ENCODE measurements at places on chromosomes 3 and 15. TPM values are rescaled to one million over a fixed set of nuclear protein-coding genes. Genes with fewer than 3 reads are reported as not detected.

Gene SYNPR
- 1.0 TPM for total RNA-seq

DNA sequence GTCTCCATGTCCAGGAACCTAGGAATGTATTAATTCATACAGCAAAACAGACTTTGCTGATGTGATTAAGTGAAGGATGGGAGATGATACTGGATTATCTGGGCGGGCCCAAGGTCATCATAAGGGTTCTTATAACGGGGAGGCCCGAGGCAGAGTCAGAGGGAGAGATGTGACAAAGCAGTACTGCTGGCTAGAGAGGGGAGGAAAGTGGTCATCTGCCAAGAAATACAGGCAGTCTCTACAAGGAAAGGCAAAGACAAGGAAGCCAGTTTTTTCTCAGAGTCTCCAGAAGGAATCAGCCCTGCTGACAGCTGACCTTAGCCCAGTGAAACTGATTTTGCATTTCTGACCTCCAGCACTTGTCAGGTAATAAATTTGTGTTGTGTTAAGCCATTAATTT, 66.2 kb upstream of the CORO2B start:
- no peak for DNase-seq

DNA sequence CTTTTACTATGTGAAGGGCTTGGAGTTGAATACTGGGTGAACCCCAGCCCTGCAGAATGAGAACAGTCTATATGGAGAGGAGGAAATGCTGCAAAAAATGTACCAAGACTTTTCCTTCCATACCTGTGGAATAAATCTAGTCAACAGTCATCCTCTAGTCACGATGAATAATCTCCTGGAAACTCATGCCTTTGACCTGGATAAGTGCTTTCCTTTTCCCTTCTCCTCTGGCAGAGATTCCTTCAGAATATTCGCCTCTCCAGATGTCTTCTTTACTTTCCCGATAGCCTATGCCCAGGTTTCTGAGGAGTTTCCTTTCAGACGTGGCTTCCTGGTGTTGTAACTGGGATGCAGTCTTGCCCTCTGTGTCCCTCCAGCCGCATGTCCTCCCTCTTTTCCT, 28.1 kb downstream of the CCNL1 start:
- no peak for DNase-seq

GRCh38 chr3:28308196-28308595, 40.3 kb upstream of the ZCWPW2 start:
- DNase-seq, result no peak

GRCh38 chr15:93017526-93017925, 71.5 kb downstream of the RGMA start:
- no peak for DNase-seq

DNA sequence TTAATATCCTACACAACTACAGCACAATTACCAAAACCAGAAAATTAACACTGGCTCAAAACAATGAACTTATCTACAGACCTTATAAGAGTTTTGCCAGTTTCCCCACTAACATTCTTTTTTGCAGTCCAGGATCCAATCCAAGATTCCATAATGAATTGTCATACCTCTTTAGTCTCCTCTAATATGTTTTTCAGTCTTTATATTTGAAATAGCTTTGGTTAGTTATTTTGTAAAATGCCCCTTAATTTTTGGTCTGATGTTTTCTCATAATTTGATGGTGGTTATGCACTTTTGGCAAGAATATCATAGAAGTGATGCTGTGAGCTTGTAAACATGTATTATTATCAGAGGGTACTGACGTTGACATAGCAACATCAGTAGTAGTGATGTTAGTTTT, 124.3 kb downstream of the ISL2 start:
- no peak for DNase-seq

Gene PIERCE2
- 4.1 TPM for total RNA-seq

Gene GPR62
- total RNA-seq, result not detected

- DNase-seq, result no peak
These were observed 28.7 kb upstream of the FAM98B start for GRCh38 chr15:38425269-38425668.

DNA sequence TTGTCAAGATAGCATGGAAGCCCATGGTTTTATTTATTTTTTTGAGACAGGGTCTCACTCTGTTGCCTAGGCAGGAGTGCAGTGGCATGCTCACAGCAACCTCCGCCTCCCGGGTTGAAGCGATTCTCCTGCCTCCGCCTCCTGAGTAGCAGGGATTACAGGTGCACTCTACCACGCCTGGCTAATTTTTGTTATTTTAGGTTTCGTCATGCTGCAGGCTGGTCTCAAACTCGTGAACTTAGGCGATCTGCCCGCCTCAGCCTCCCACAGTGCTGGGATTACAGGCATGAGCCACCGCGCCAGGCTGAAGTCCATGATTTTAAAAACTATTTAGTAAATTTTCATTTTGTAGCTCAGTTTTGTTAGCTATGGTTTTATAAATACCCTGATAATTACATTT, 2.7 kb upstream of the ACTR8 start:
- DNase-seq, result no peak

Gene CFAP44
- 0.63 TPM for total RNA-seq

Gene CDHR4
- total RNA-seq, result not detected

DNA sequence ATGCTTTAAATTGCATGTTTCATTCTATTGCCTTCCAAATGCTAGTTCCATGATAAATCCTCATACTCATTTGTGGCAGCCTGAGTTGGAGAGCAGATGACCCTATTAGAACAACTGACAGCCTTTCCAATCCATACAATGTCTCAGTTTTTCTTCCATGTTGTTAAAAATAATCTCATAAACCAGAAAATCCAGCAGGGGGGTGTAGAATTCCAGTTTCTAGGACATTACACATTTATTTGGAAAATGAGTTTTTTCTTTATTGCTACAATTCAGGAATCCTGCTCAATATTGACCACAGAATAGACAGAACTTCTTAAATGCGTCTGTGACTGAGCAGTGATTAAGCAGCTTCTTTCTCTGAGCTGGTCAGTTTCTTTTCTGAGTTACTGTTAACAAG, 174.2 kb upstream of the ATP10A start:
- DNase-seq, result no peak

DNA sequence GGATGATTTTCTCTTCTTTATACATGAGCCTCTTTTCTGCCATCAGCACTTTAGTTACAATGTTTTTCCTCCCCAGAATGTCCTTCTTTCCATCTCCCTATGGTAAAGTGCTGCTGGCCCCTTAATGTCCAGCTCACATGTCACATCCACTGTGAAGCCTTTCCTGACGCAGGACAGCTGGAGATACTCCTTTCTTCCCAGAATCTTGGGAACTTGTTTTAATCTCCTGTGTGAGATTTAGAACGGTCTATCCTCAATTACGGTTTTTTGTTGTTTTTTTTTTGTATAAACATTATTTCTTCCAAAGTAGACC, 147.7 kb upstream of the TSC22D2 start:
- no peak for DNase-seq

Gene GNB4
- 44.0 TPM for total RNA-seq

Gene ZNF80
- 0.11 TPM for total RNA-seq

Gene HDC
- 0.54 TPM for total RNA-seq

Gene BNC1
- 0.38 TPM for total RNA-seq

- no peak for DNase-seq
These were observed 55.1 kb downstream of the WDR76 start for GRCh38 chr15:43881944-43882343.

- peak; percentile 64 for DNase-seq
These were observed 1.5 kb upstream of the IDH2 start for GRCh38 chr15:90103701-90104329.

- no peak for DNase-seq
These were observed 2.8 kb upstream of the SUCLG2 start for GRCh38 chr3:67657192-67657591.

Gene LMAN1L
- 10.0 TPM for total RNA-seq

DNA sequence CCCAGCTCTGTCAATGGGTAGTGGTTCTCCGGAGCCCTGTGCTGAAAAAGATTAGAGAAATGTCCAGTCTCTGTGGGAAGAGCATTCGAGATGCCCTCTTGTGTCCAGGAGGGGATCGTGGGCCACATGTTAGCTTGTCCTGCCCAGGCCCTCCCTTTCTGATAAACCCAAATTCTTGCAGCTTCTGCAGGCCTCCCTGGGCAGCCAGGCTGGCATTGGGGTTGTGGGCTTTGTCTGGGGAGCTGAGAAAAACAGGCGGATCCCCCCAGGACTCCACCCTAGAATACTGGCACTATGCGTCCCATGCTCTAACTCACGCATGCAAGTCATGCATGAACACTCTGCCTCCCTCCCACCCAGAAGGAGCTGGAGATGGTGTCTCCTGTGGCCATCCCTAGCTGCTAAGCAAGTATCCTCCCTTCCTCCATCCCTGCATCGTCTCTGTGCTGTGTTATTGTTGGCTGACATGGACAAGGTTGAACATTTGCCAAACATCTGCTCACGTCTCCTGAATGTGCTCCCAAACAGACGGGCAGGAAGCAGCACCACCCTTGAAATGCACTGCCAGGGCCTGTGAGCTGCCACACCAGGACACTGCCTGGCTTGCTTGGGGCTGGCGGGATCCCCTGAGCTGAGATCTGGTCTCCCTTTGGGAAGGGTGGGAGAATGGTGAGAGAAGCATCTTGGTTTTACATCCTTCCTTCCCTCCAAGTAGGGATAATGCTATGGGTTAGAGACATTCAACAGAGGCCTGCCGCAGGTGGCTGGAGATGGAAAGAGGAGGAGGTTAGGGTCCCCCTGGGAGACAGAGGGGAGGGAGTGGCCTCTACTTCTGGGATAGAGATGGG, 26.5 kb downstream of the CFAP161 start:
- peak; percentile 73 for DNase-seq

Gene GOLGA8B
- total RNA-seq, result 24.3 TPM

Gene FES
- 10.7 TPM for total RNA-seq

DNA sequence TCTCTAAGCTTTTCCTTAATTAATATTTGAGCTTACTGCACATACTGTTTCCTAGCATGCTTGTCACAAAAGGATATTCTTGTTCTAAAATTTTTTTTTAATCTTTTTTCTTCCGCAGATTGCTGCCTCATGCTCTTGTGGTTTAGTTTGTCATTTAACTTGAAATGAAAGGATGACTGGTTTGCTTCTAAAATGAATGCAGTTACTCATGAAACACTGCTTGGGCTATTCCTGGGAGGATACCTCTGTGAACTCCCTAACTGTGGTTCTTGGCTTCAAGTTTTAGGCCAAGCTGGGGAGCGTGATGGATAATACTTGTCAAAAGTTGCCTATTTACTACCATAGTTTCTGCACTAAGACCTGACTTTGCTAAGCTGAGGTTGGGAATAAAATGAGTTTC, 64.0 kb downstream of the USP13 start:
- no peak for DNase-seq

DNA sequence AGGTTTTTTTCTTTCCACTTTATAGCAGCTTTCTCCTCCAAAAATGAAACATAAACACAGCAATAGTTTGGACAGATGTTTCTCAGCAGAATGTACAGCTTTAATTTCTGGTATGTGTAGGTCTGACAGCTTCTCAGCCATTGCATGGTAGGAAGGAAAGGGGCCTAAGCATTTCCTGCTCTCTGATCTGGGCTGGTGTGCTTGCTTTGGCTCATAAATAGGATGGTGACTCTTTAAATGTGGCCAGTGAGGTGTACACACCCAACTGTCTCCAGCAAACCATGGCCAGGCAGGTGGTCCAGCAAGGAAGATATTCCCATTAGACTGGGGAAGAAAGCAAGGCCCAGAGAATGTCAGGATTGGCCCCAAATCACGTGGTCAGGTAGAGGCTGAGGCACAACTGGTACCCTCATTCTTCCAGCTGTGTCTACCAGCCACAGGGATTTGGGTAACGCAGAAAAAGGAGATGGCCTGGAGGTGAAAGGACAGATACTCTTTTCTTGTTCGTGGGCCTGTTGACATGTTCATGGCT, 52.1 kb downstream of the ITGA11 start:
- DNase-seq, result no peak

- DNase-seq, result no peak
These were observed 2.0 kb upstream of the JMJD7 start for GRCh38 chr15:41825572-41826535.

DNA sequence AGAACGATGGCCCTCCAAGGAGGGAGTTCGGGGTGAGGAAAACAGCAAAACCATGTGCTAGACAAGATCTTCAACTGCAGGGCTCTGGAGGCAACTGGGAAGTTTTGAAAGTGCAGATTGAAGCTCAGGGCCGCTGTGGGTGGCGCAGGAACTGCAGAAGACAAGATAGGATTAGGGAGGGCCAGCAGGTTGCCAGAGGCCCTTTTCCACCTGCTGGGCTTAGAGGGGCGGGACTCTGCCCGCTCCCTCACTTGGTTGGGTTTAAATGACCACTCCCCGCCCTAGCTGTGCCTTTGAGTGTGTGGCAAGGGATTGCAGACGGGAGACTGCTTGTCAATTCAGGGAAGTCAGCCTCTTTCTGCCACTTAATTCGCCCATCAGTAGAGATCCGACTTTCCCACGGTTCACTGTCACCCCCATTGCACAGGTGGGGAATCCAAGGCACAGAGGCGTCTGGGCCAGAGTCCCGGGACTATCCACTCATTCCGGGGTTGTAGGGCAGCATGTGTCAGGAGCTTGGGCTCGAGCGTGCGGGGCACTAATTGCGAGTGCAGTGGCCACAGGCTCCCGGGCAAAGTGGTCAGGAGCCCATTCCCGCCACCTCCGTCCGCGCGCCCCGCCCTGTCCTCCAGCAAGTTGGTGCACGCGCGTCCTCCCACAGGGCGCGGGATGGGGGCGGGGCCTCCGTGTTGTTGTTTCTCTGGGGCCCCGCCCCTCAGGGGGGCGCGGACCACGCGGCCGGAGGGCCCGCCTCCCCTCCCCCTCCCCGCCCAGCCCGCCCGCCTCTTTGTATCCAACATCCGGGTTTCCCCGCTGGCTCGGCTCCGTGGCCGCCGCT, at the start of gene ACVR2B:
ACVR2B (plus strand) TSS at position 816 of the 838 bp plus-strand sequence. CDS start 433 bp downstream, outside the sequence.
- DNase-seq, result peak; percentile 87

- no peak for DNase-seq
These were observed 267.0 kb upstream of the UMPS start for GRCh38 chr3:124463234-124463633.

DNA sequence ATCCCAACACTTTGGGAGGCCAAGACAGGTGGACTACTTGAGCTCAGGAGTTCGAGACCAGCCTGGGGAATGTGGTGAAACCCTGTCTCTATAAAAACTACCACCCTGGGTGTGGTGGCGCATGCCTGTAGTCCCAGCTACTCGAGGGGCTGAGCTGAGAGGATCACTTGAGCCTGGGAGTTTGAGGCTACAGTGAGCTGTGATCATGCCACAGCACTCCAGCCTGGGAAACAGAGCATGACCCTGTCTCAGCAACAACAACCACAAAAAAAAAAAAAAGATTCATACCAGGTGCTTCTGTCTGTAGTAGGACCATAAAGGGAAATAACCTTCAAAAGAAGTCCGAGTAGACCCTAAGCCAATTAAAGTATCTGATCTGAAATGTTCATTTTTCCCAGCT, 94.5 kb downstream of the SERPINI1 start:
- DNase-seq, result no peak

Gene SLC22A14
- not detected for total RNA-seq

DNA sequence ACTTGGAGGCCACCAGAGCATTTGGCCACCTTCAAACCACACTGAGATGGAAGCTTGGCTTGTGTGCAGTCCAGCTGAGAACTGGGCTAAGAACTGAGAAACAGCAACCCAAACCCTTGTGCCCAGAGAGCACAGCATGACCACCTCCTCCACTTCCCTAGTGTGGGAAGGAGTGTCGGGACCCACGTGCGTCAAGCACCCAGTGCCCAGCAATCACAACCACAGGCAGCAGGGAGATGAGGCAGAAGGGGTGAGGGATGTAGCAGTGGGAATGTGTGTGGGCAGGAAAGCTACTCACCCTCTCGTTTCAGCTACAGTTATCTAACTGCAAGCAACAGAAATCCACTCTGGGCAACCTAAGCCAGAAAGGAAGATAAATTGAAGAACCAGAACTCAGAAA, 25.0 kb upstream of the RFTN1 start:
- no peak for DNase-seq

Data from heart left ventricle (tissue), 16 donors.